ENCODE measurements at places on chromosomes 6 and 20.
A peak's percentile ranks its signal among the peaks of the same experiment; 100 is the strongest.

DNA sequence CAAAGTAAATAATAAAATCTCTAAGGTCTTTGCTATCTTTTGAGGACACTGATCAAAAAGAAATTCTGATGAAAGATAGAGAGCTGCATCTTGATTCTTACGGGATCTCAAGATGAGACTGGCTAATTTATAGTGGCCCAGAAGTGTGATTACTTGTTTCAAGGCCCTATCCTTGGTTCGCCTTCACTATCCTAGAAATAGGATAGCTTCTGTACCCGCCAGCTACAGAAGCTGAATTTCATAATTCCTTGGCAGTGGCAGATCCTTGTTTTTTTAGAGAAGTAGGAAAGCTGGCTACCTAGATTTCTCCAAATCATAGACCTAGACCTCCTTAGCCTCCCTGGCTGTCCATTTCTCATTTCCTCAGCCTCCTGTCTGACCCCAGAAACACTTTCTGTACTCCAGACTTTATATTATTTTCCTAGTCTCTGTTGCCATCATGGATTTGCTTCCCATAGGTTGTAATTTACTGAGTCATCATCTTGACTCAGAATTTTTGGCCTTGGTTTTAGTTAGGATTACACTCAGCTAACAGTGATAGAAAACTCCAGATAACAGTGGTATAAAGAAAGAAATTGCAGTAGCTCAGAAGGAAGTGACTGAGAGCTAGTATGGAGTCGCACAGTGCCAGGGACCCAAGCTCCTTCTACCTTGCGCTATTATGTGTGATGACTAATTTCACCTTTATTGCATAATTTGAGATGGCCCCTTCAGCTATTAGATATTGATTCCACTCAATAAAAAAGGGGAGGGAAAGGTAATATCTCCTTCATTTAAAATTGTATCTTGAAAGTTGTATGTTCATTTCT, 27.7 kb downstream of the PHF3 start:
- no peak for DNase-seq

GRCh38 chr20:44028003-44028730, 113.5 kb downstream of the TOX2 start:
- DNase-seq: no peak

GRCh38 chr20:19631410-19631809, 126.6 kb upstream of the RIN2 start:
- no peak for DNase-seq

DNA sequence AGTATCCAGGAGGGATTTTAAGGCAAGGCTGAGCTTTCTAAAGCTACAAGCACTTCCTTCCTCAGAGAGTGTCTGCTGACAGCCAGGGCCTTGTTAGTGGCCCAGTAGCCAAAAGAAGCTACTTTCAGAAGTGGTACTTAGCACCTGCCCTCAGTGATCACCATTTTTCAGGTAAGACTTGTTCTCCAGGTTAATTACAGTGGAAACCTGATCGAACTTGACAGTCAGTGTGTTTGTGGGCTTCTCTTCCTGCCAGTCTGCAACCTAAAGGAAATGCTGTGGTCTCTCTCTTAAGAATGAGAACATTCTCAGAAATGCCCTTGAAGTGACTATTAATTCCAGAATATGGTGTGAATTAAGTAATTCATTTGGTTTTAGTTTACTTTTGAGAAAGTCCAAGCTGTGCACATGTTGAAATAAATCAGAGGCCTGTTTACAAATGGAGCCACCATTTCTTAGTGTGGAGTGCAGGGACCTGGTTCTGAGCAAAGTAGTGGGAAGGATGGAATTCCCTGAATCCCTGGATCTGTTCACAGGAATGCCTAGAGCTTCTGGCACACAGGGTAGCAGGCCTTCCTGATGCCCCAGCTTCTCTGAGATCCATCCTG, 185.3 kb upstream of the AGPAT4 start:
- peak; percentile 10 for DNase-seq

- DNase-seq: peak; percentile 73
These were observed 25.4 kb upstream of the HLA-E start for GRCh38 chr6:30463651-30464618.

DNA sequence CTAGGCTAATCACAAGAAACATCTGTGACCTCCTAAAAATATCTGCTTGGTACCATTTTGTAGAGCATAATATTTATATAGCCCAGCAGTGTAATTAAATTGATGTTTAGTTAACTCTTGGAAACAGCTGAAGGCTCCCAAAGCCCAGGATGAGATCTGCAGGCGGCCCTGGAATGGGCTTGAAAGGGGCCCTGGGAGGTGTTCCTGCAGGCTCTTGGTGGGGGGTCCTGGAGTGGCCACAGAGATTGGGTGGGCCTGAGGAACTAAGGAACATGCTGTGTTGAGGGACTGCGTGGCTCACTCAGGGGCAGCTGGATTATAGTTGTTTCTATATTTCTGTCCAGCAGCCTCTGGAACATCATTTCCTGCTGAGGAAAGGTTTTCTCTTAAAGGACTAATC, 9.2 kb downstream of the SCP2D1 start:
- DNase-seq: no peak

DNA sequence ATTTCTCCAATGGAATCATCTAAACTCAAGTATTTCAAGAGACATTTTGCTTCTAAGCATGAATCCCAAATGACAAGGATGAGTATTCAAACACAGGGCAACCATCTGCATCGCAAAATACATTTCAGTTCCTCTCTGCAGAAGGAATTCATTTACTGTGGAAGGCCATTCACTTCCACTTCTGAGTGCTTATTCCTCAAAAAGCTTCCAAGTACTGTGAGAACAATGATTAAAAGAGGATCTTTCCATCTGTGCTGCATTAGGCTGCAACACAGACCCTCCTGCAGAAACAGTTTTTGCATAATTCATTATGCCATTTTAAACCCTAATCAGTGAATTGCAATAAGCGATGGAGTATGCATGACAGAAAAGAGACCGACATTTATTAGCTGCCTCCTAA, 52.5 kb downstream of the ARHGAP18 start:
- no peak for DNase-seq

- DNase-seq: no peak
These were observed 50.8 kb downstream of the UTRN start for GRCh38 chr6:144335914-144336313.

DNA sequence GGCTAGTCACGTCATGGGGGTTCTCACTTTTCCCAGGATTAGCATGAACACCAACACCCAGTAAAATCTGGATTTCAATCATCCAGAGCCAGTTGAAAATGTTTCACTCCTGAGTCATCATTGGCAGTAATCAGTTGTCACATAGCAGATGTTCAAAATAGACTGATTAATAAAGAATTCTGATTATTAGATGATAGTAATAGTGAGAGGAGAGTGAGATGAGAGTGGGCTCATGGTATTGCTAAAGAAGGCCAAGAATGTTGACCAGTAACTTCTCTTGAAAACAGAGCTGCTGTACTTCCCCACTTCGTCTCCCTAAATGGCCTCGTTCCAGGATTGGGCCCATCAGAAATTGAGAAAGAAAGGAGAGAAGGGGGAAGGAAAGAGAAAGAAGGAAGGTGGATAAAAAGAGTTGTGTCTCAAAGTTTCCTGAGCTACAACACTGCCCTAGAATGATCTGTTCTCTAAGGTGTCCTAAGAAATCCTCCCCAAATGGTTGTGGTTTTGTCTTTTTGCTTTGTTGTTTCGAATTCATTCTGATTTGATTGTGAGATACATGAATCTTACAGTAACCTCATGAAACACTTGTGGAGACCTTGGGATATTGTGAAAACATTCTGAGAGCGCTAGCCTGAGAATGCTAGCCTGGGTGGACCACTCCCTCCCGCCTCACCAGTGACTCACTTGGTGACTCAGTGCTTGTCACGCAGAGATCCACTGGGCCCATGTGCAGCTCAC, 502.2 kb upstream of the JARID2 start:
- peak; percentile 64 for DNase-seq

DNA sequence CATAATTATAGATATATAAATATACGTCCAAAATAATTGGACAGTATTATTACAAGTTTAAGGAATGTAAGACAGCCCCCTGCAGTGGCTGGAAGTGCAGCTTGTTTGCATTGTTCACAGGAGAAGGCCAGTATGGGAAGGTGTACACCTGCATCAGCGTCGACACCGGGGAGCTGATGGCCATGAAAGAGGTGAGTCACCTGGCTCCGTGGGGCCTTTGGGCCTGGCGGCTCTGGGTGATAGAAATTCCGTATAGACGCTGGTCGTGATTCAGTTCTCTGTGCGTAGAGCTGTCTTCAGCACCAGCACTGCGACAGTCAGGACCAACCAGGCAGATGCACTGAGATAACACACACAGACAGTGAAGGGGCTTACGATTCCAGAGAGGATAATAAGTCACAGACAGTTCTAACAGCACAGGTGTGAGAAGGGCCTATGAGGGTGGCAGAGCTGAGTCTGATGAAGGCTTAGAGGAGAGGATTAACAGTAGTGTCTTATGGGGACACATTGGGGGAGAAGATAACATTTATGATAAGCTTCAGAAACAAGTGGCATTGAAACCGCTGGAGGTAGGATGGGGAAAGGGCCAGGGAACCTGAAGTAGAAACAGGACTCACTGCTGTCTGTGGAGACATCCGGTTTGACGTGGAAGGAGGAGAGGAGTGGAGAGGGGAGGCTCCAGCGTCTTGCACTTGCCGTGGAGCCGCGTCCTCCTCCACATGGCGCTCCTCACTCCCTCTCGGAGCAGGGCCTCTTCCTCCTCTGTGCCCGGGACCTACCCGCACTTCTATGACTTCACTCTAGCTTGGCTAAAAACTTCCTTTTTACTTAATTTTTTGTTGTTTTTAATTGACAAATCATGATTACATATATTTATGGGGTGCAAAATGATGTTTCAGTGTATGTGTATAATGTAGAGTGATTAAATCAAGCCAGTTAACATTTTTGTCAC, 116.5 kb downstream of the MAP3K4 start:
- no peak for DNase-seq

Data from Jurkat, Clone E6-1 (cell line).